ENCODE measurements at places on chromosomes 5 and 9.
A peak's percentile ranks its signal among the peaks of the same experiment; 100 is the strongest.

DNA sequence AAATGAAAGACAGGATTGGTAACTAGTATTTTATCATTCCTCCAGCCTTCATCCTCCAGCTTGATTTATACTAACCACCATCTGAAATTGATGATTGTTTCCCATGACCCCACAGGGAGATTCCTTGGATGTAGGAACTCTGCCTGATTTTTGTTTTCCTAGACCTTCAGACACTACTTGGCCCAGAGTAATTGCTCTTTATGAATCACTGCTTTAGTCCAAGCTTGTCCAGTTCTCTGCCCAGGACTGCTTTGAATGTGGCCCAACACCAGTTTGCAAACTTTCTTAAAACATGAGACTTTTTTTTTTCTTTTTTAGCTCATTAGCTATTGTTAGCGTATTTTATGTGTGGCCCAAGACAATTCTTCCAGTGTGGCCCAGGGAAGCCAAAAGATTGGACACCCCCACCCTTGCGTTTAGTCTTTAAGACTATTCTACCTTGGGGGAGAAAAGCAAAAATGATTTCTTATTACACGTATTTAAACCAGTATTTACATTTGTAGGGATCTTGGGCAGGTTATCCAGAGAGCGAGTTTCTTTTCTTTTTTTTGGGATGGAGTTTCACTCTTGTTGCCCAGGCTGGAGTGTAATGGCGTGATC is 18.4 kb downstream of the BASP1 start:
- no peak for DNase-seq

DNA sequence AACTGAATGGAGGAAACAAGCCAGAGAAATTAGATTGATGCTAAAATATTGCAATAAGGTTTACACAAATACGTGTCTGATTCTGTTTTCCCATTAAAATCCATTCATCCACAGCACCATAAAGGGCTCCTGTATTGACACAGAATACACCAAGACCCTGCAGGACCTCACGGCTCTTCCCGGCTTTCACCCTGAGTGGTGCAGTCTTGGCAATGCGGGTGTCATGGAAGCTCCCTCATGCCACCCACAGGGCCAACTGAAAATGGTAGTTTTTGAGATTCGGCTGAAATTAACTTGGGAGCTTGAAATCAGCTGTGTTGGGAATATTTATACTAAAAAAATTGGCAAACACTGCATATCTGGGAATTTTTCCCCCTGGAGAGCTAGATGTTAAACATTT is 17.3 kb upstream of the EXOC3 start:
- DNase-seq, result no peak

GRCh38 chr5:158382473-158382872 is 523.5 kb upstream of the CLINT1 start:
- DNase-seq, result no peak

GRCh38 chr5:93349613-93350012 is 231.4 kb downstream of the NR2F1-AS1 start:
- no peak for DNase-seq

GRCh38 chr9:3118081-3118480 is 274.2 kb upstream of the PUM3 start:
- no peak for DNase-seq

- DNase-seq, result no peak
These were observed 18.2 kb downstream of the PPP2R2B start for GRCh38 chr5:146860213-146860893.

GRCh38 chr9:89612566-89613278 is 7.9 kb downstream of the GADD45G start:
- no peak for DNase-seq

DNA sequence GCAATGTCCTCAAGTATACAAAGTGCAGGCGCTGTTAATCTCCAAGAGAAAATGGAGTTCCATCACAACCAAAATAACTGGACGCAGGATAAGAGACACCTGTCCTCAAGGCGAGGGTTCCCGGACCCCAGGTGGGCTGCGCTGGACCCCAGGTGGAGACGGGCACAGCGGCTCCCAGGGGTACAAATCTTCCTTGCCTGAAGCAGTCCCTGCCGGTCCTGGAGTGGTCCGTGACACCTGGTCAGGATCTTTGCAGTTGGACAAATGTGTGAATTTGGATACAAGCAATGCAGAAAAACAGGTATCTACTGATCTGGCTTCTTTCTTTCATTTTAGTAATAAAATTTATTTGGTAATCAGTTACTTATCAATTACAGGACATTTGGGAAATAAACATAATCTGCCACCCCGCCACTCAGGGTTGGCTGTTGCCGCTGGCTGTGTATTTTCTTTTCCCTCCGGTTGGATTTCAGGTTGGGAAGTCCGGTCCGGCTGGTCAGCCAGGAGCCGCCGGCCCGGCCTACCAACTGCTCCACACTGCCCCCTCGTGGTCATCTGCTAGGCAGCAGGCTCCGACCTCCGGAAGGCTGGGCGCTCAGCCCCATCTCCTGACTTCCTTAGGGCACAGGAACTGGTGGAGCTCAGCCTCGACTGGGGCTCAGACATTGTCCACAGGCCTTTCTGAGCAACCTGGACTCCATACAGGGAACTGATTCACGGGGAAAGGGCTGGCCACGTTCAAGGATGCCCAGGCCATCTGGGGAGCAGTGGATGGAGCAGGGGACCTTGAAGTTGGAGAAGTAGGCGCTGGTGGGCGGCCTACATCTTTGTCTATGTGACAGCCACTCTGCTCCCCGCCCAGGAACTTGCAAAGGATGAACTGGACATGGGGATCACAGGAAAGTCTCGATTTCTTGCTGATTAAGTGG is 43.4 kb downstream of the NXNL2 start:
- DNase-seq, result peak; percentile 25

GRCh38 chr5:102561894-102562760 is 63.3 kb upstream of the SLCO6A1 start:
- no peak for DNase-seq

- DNase-seq, result no peak
These were observed 27.1 kb upstream of the NFIB start for GRCh38 chr9:14340994-14341393.

DNA sequence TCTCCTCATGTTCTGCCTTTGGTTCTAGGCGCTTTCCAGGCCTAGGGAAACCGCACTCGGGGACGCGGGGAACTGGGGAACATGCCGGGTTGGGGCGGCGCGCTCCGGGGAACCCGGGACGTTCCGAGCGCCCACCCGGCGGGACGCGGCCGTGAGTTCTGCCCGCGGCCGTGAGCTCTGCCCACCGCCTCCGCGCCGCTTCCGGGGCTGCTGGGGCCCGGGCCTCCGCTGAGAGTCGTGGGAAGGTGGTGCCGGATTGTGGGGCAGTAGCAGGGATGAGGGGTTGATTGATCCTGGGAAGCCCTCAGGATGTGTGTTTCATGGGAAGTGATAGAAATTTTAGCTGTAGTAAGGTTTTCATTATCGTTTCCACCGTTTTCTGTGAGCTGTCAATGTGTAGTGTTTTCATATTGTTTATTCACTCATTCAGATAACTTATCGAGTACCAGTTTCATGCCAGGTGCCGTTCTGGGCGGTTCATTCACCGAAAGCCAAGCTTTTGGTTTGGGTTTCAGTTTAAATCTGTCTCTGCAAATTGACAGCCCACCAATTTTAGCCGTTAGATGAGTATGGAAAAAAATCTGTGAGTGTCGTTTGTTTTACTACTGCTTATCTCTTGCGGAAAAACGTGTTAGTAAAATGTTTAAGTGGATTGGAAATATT is 657 bp downstream of the MTRR start:
- no peak for DNase-seq

DNA sequence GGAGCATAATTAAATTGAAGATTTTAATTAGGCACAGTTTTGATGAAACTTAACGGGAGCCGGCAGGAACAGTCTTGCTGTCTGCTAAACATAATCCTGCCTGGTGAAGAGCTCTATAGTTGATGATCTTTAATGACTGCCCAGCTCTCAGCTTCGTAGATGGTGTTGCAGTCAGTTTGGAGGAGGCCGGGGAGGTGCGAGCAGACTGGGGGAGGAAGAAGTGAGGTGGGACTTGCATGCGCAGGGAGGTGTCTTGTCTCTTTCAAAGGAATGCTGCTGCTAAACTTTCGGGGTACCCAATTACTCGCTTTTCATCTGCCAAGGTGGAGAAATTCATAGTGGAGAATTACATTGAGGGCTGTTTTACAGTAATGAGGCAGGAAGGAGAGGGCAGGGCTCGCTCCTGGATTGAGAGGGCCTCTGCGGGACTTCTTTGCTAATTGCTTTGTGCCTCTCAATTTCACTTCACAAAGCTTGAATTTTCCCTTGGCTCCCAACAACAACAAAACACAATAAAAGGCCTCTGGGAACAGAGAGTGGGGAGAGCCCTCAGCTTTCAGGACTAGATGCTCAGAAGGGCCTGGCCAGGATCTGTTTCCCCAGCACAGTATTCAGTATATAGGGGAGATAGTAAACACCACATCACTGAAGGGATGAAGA is 257.9 kb upstream of the ADRA1B start:
- DNase-seq, result no peak

DNA sequence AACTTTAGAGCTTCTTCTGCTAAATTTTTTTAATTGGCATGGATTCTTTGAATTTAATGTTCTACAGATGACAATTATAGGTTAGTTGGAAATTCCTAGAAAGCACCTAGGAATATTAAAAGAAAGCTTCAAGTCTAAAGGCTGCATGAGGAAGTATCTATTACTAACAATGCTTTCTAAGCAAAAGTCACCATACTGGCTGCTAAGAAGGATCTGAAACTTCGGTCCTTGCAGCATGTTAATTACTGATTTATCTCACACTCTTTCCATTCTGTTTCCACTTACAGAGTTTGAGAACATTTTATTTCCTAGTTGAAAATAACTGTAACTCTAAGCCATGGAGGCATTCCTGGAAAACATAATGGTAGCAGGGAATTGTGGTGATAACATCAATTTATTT is 8.4 kb downstream of the SEMA6A start:
- no peak for DNase-seq

GRCh38 chr9:126341902-126342301 is 15.3 kb downstream of the MVB12B start:
- no peak for DNase-seq

DNA sequence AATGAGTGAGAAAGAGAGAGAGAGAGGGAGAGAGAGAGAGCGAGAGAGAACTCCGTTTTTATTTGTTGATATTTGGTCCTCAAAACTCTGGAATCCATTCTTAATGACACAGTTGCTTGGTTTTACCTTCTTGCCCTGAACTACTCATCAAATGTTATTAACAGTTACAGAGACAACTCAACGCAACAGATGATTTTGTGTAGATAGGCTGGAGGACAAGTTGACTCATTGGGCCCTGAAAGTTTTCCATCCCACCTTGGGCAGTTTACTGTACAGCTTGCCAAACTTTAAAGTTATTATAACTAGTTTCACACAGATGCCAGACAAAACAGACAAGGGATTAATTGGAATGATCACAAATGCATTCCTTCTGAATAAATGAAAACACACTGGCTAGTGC is 339.9 kb downstream of the ARL15 start:
- DNase-seq, result no peak

- no peak for DNase-seq
These were observed 10.8 kb downstream of the UBLCP1 start for GRCh38 chr5:159273923-159274322.

DNA sequence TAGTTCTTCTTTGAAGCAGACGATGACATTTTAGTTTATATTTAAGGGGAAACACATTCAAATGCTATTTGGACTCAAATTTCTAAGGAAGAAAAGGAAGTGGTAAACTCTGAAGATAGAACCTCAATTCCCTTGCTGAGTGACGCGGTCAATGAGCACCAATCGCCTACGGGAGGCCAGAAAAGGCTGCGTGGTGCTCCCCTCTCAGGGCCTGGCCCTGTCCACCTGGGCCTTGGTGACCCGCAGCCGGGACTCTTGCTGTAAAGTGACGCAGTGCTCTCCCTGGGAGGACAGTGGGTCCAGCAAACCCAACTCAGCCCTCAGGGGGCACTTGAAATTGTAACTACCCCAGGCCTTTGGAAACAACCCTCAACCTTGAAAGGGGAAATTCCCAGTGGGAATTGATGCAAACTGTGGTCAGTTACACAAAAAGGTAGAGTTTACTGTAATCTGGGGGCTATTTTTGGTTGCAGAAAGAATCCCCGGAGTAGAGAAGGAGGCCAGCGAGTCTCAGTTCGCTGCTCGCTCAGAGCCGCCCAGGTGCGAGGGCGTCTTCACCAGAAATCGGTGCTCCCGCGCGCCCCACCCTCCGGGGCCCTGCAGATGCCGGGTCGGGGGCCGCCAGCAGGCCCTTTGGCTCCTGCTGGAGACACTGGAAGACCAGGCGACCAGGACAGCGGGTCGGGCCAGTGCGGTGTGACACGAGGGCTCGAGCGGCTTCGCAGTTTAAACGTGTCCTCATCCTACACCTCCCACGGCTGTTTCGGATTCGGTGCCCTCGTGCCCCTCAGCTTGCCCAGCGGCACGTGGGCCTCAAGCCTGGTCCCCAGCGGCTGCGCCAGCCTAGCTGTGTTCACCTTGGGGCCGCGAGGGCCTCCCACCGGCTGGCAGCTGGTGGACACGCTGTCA is 1.4 kb upstream of the ANKRD33B start:
- no peak for DNase-seq

DNA sequence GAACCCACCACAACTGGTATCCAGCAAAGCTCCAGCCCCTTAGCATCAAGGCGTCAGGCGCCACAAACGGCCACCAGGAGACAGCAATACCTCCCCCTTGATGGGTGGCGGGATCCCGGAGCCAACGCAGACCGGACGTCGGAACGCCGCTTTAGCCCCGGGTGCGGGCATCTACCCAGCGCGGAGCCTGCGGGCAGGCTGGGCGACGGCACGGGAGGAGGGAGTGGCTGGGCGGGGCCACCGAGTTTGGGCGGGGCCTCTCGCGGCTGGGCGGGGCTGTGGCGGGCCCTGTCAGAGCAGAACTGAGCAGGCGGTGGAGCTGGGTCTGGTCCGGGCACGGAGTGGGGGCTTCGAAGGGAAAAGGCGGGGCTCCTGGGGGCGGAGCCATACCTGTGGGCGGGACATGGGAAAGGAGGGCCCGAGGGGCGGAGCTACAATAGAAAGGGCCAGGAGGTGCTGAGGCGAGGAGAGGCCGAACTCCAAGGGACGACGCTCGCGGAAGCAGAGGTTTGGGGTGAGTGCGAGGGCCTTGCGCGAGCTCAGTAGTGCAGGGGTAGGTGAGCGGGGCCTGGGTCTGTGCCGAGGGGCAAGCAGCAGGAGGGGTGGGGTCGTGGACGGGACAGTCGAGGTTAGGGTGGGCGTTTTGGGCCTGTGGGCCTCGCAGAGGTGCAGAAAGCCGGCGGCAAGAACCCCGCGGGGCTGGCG is 40.2 kb upstream of the GARNL3 start:
- DNase-seq, result peak; percentile 66

- no peak for DNase-seq
These were observed 40.0 kb upstream of the SMC5 start for GRCh38 chr9:70218767-70219166.

GRCh38 chr9:111094958-111095357 is 56.7 kb upstream of the LPAR1 start:
- DNase-seq, result no peak

GRCh38 chr5:168860503-168860902 is 281.3 kb upstream of the PANK3 start:
- no peak for DNase-seq

GRCh38 chr9:131500939-131501541 is 1.7 kb upstream of the POMT1 start:
- DNase-seq, result no peak
